ENCODE measurements at places on chromosomes 2 and 18. TPM values are rescaled to one million over a fixed set of nuclear protein-coding genes. Genes with fewer than 3 reads are reported as not detected.

Gene LIMS2
- 0.77 TPM for total RNA-seq

Gene TCF4
- total RNA-seq: 57.8 TPM

Gene SERPINB5
- 0.34 TPM for total RNA-seq

Gene MRPL33
- 30.0 TPM for total RNA-seq

Gene CCDC85A
- not detected for total RNA-seq

Gene ASPRV1
- total RNA-seq: 0.43 TPM

All from bronchial smooth muscle cell (primary cell).